ENCODE measurements at places on chromosomes 4 and X.
A peak's percentile ranks its signal among the peaks of the same experiment; 100 is the strongest.

GRCh38 chr4:173167758-173168395 is 734 bp upstream of the GALNT7 start:
- peak; percentile 29 for DNase-seq

DNA sequence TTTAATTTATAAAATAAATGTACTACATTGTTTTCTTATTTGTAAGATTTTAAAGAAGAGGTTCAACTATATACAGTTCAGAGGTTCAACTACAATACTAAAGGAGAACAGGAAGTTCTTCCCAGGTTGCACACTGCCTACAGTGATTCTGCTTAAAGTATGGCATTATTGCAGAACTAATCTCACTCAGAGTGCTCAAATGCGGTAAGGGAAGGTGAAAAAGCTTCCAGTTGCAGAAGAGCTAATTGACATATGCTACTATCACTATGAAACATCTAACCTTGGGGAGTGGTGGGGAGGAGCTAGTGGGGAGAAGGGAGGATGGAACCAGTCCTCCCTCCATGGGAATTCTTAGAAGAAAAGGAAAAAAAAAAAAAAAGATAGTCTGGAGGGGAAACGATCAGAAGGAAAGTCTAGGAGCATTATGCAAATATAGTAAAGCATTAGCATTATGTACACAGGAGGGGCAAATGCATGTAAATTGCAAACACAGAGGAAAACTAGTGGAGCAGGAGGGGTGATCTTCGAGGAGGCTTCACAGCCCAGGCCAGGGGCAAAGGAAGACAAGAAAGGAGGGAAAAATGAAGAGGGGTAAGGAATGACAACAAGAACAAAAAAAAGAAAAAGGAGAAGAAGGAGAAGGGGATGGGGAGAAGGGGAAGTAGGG is 32.0 kb upstream of the MMAA start:
- no peak for DNase-seq

- DNase-seq, result no peak
Observed at GRCh38 chr4:99361268-99361898, 8.8 kb upstream of the ADH1C start.

GRCh38 chr4:44985152-44985551 is 258.8 kb upstream of the GNPDA2 start:
- DNase-seq, result no peak

GRCh38 chr4:74322301-74322700 is 14.0 kb downstream of the EPGN start:
- no peak for DNase-seq

DNA sequence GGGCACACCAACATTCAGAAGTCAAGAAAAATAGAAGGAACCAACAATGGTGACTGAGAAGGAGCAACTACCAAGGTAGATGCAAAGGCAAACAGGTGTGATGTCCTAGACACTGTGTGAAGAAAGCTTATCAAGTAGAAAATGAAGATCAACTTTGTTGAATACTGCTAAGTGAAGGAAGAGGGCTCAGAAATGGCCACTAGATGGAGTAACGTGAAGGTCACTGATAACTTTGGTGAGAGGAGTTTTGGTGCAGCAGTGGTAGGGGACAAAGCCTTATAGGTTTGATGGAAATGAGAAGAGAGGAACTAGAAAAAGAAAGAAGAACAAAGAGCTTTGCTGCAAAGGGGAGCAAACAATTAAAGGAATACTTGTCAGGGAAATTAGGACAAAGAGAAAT is 23.5 kb downstream of the OTC start:
- DNase-seq, result no peak

DNA sequence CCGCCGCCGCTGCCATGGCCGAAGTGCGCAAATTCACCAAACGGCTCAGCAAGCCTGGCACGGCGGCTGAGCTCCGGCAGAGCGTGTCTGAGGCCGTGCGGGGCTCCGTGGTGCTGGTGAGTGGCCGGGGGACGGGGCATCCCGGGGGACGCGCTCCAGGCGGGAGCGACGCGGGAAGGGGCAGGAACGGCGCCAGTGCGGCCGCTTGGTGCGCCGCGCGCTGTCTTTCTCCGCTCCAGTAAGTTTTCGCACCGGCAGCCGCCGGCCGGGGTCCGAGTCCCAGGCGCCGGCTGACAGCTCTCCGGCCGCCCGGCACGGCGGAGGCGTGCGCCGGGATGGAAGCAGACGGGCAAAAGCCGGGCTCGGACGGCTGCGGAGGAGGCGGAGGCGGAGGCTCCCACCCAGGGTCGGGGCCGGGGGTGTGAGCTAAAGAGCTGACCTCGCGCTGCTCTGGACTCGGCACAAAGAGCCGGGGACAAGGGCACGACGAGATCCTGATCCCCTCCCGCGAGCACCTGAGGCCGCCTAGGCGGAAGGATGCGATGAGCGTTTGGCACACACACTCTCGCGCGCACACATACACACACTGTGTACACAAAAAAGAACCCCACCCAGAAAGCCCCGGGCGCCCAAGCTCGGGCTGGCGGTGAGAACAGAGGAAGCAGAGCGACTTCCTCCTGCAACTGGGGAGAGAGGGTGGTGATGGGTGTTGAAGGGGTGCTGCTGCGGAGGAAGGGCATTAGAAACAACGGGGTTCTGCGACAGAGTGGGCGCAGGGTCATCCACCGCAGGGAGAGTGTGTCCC is 545 bp downstream of the DOCK11 start:
- peak; percentile 30 for DNase-seq

GRCh38 chr4:140236654-140237169 is 82.7 kb upstream of the MAML3 start:
- DNase-seq, result peak; percentile 50

GRCh38 chrX:3145716-3146115 is 104.4 kb downstream of the ARSF start:
- no peak for DNase-seq

Measured in fibroblast of skin of back (primary cell).